ENCODE measurements at places on chromosomes 11 and 22.

DNA sequence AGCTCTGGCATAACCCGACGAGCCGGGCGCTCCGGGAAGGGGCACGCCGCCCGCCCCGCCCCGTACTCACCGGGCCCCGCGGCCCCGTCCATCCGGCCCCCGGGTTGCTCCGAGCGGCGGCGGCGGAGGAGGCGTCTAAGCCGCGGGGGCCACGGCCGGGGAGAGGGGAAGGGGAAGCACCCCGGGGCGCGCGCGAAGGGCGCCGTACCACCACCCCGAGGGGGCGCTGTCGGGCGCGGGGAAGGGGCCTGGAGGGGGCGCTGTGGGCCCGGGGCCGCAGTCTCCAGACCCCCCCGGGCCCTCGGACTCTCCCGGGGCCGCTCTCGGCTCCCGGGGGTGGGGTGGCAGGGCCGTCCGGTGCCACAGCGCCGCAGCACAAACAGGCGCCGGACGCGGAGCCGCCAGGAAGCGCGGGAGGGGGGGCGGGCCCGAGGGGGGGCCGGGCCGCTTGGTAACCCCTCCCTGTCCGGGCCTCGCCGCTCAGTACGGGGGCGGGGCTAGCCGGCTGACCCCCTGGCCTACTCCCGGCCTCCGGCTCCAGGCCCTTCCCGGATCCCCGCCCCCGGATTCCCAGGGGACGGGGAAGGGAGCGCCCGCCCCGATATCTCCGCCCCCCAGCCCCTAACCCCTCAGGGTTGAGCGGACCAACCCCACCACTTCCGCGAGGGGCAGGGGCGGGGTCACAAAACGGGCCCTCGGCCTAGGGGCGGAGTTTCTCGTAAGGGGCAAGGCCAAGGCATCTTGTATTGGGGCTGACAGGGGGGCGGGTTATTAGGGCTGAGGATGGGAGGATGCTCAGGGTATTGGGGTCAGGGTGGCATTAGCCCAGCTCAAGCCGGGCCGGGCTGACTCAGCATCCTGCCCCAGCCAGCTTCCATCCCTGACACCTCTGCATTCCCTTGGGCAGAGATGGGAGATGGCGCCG lies at the start of the genes EML3 and ROM1:
Gene EML3 (minus strand): TSS at position 410 of the 925 bp plus-strand sequence. CDS start 318 bp downstream, at position 92.
Gene ROM1 (plus strand): TSS at position 892 of the 925 bp plus-strand sequence. CDS start 25 bp downstream, at position 917.
- peak; percentile 85 for DNase-seq

GRCh38 chr11:132430429-132431062 lies 1060.1 kb downstream of the NTM start:
- peak; percentile 26 for DNase-seq

DNA sequence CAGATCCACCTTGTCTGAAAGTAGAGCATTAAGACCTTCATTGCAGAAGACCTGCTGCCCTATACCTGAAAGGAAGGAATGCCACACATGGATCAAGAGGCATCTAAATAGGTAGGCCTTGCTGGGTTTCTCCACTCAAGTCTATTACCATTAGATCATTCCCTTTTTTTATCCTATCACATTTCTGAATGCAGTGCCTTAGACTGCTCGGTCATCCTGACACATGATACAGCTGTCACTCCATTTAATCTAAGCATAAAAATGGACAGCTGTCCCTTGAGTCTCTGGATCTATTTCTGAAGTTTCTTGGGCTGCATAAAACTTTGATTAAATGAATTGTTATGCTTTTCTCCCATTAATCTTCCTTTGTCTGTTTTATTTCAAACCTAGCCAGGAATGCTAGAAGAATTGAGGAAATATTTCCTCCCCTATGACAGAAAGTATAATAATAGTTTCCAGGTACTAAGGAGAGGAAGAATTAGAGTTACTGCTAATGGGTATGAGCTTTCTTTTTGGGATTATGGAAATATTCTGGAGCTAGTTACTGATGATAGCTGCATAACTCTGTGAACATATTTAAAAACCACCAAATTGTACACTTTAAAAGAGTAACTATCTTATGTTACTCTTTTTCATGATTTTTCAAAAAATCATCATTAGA lies 88.0 kb downstream of the DLG2 start:
- no peak for DNase-seq

- DNase-seq = no peak
These were observed 18.7 kb upstream of the PANX2 start for GRCh38 chr22:50151571-50152537.

- DNase-seq = no peak
These were observed 117.7 kb downstream of the CACNA1I start for GRCh38 chr22:39688186-39688785.

DNA sequence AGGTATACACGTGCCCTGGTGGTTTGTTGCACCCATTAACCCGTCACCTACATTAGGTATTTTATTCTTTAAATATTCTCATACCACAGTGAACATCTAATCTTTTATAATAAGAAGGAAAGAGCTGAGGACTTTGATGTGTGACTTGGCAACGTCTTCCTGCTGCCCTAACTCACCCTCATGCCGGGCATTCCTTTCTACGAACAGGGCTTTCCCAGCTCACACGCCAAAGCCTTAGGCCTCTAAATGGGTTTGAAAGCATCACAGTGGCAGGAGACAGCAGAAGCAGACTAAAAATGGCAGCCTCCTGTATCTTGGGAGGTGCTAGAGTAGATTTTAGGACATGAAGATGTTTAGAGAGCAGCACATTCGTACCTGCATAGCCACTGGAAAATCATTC lies 52.6 kb downstream of the CLTCL1 start:
- no peak for DNase-seq

DNA sequence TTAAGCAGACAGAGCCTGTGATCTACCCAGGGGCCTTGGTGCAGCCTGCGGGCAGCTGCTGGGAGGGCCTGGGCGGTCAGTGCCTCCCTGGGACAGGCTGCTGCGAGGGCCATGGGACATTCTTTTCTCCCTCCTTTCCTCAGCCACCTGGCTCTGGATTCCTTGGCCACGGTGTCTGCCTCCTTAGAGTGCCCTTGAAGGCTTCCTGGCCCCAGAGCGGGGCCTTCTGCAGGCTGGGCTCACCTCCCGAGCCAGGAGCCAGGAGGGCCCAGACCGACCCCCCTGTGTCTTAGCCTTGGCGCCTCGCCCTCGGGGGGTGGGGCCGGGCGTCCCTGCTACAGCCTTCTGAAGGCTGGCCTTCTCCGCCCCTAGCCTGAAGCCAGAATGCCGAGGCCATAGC lies 231.2 kb downstream of the TBC1D22A start:
- peak; percentile 30 for DNase-seq

DNA sequence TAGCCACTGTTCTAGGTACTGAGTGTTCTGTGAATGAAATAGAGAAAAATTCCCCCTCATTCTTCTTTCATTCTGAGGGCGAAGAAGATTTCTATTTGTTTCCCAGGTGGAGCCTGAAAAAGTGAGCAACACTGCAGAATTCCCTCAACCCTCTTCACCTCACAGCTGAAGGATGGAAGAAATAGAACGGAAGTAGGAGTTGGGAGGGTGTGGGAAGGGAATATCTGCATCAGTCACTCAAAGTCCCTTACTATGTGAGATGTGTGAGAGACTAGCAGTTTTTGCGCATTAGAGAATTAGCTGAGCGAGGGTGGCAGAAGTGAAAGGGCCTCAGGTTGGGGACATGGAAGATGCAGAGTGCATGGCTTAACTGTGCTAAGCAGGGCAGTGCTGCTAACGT lies 88.4 kb downstream of the ENTHD1 start:
- no peak for DNase-seq

DNA sequence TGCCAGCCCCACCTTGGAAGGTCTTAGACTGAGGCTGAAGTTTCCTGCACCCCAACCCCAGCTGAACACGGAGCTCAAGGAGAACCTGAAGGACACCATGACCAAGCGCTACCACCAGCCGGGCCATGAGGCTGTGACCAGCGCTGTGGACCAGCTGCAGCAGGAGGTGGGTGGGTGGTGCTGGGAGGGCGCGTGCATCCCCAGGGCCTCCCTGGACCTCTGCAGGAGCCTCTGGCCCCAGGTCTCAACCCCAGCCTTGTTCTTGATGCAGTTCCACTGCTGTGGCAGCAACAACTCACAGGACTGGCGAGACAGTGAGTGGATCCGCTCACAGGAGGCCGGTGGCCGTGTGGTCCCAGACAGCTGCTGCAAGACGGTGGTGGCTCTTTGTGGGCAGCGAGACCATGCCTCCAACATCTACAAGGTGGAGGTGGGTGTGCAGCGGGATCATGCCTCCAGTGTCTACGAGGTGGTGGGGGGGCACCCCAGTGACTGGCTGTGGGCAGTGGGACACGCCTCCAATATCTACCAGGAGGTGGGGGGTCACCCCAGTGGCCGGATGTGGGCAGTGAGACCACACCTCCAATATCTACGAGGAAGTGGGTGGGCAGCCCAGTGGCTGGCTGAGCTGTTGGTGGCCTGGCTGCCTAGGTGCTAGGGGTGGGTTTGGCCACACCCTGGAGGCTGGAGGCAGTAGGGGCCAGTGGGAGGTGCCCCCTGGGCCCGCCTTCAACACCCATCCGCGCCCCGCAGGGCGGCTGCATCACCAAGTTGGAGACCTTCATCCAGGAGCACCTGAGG lies 4.6 kb downstream of the CD151 start:
- no peak for DNase-seq

- DNase-seq = no peak
These were observed 95.2 kb upstream of the BID start for GRCh38 chr22:17869285-17870096.

GRCh38 chr11:124916370-124916710 lies 2.7 kb upstream of the HEPN1 start:
- DNase-seq = no peak

GRCh38 chr11:13686776-13687175 lies 18.3 kb downstream of the FAR1 start:
- DNase-seq = no peak

DNA sequence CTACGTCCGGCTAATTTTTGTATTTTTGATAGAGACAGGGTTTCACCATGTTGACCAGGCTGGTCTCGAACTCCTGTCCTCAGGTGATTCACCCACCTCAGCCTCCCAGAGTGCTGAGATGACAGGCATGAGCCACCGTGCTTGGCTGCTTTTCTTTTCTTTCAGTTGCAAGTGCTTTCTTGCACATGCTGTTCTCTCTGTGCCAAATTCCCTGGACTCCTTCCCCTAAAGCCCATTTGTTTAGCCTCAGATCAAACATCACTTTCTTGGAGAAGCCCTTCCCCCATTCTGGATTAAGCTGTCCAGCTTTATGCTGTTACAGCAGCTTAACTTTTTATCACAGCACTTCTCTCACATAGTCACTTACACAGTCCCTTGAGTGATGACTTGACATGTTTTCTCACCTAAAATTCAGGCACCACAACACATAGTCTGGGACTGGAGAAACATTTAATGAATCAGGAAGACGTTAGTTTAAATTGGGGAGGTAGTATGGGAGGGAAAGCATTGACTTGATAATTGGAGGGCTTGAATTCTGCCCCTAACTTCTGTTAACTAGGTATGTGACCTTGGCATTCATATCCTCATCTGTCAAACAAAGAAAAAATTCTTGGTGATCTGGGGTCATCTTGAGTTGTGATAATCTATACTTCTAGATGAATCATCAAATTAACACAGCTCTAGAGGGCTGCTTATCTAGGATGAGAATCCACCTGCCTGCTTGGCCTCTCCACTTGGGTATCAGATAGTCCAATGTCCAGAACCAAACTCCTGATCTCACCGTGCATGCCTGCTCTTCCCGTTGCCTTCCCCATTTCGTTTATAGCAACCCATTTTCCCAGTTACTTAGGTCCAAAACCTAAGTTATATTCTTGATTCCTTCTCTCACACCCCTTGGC lies 18.4 kb downstream of the ACO2 start:
- DNase-seq = no peak

- no peak for DNase-seq
These were observed 2.4 kb upstream of the CTSD start for GRCh38 chr11:1765871-1766718.

DNA sequence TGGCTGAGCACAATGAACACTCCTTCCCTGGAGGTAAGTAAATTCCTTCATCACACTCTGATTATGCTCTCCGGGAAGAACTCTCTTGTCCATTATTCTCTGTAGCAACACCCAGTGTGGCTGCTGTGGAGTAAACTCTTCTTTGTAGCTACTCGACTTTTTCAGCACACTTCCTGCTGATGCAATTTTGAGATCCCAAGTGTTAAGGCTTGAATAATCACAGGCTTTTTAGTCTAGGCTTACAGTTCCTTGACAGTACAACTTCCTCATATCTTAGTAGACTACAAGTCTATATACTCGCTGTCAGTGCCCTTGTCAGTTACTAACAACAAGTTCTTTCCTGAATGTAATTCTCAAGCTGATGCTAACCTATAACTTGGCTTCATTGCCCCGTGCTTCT lies 301.8 kb upstream of the API5 start:
- no peak for DNase-seq

GRCh38 chr11:77190331-77191075 lies 62.5 kb downstream of the MYO7A start:
- DNase-seq = no peak

- no peak for DNase-seq
These were observed 2.7 kb upstream of the NXPE1 start for GRCh38 chr11:114562166-114562916.

- no peak for DNase-seq
These were observed 3.1 kb downstream of the FXYD2 start for GRCh38 chr11:117821431-117821830.

GRCh38 chr11:11171854-11172253 lies 181.2 kb downstream of the CSNK2A3 start:
- DNase-seq = no peak

DNA sequence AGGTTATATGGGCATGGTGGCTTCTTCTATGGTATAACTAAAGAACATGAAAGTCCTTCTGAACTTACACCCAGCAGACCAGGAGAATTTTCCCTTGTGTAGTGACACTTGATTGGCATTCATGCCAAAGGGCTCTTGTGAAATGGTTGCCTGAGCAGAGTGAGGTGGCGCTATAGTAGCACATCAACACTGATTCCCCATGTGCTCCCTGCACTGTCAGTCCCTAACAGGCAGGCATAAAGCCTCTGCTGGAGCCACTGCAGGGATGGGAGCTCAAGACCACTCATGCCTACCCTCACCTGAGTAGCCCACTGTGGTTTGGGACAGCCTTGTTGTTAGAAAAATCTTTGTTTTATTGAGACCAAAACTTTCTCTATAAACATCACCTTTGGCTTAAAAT lies 92.6 kb upstream of the LIN7C start:
- DNase-seq = no peak

DNA sequence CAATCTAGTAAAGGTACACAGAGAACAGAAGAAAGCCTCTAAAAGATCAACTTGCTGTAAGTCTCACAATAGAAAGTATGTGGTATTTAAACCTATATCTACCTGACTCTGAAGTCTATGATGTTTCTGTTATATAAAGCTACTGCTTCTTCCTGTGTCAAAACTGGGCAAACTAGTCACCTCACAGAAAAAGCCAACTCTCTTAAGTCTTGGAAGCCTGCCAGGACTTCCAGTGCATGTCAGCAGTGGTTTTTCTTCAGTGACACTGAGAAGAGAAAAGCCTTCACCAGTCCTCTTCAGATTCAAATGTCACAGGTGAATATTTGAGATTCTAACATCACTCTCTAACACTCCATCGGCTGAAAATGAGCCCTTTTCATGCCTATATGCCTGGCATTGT lies 808.0 kb downstream of the DLG2 start:
- no peak for DNase-seq
